ENCODE measurements at places on chromosomes 13 and 19.
A peak's percentile ranks its signal among the peaks of the same experiment; 100 is the strongest.

GRCh38 chr19:13984875-13985741 lies 21.0 kb downstream of the RFX1 start:
- no peak for DNase-seq

GRCh38 chr13:45775401-45775963 lies 73.4 kb downstream of the CBY2 start:
- DNase-seq: no peak

DNA sequence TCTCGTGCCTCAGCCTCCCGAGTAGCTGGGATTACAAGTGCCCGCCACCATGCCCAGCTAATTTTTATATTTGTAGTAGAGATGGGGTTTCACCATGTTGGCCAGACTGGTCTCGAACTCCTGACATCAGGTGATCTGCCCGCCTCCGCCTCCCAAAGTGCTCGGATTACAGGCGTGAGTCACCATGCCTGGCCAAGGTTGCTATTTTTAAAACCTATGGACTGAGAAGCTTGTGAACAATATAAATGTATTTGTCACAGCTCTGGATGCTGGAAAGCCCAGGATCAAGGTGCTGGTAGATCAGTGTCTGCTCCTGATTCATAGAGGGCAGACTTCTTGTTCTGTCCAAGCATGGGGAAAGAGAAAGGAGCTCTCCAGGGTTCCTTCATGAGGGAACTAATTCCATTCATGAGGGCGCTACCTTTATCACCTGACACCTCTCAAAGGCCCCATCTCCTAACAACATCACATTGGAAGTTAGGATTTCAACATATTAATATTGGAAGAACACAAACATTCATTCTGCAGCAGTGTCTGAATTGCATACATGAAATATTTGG lies 16.1 kb downstream of the CARD8 start:
- no peak for DNase-seq

- DNase-seq: no peak
Measured at GRCh38 chr19:27647423-27647822, 1565.5 kb downstream of the UQCRFS1 start.

- DNase-seq: no peak
Measured at GRCh38 chr13:86725105-86725504, 925.9 kb upstream of the SLITRK6 start.

DNA sequence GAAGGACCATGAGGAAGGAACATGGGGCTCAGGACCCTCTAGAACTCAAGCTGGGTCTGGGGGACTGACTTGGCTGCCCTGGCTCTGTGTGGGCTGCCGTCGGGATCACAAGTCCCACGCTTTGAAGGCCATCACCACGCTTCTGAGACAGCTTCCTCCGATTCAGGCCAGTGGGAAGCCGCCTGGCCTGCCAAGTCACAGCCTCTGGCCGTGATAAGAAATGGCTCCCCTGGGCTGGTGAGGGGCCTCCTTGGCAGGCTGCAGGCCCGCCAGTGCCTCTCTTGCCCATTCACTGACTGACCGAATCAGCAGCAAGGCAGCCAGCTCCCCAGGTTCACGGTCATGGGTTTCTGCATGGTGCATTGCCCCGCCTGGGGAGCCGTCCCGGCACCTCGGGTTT lies 48.8 kb downstream of the COMP start:
- DNase-seq: no peak

DNA sequence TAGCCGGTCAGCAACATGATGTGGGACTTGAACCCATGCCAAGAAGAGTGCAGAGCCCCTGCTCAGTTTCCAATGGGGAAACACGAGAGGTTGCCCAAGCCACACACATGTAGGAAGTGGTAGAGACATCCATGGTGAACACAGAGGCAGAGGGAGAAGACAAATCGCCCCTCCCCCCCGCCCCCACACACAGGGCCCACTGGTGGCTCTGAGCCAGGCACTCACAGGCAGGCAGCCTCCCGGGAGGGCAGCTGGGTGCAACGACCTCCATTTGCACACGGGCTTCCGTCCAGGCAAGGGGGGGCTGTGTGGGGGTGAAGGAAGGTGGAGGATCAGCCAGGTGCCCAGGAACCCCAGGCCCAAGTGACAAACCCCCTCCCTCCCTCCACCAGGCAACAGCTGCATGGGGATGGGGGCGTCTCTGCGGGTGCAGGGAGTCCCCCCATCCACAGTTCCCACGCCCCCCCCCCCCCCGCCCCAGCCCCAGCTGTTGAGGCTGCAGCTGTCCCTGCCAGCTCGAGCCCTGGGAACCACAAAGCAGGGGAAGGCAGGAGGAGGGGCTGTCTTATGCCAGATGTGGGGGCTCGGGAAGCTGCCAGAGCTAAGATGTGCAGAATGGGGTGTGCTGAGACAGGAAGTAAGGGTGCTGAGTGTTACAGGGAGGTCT lies 3.4 kb downstream of the NOTCH3 start:
- DNase-seq: no peak

GRCh38 chr13:39612023-39612637 lies 9.1 kb upstream of the LHFPL6 start:
- DNase-seq: peak; percentile 33

DNA sequence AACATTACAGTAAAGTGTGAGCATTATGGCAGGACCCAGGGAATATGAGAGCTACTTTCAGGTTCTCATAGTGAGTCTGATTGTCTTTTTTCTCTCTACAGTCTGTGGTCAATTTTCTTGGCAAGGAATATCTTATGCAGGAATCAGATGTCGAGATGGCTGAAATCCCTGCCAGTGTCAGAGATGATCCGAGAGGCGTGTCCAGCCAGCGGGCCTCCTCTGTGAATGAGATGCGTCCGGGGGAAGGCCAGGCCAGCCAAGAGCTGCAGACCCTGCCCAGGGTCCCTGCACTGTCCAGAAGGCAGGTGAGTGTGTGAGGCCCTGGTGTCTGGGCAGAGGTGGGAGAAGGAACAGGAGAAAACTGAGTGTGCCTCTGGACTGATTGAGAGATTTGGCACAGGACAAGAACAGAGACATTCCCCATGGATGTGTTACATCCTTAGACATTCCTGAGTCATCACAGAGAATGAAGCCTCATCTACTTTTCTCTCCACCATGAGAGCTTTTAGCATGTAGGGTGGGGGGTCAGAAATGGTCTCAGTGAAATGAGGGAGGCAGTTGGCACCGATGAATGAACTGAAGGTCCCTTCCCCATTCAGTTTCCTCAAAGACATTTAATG lies 27.3 kb upstream of the EDDM13 start:
- no peak for DNase-seq

GRCh38 chr13:75932636-75933035 lies 296.5 kb downstream of the LMO7 start:
- no peak for DNase-seq
